ENCODE measurements at places on chromosomes 16 and 17.

DNA sequence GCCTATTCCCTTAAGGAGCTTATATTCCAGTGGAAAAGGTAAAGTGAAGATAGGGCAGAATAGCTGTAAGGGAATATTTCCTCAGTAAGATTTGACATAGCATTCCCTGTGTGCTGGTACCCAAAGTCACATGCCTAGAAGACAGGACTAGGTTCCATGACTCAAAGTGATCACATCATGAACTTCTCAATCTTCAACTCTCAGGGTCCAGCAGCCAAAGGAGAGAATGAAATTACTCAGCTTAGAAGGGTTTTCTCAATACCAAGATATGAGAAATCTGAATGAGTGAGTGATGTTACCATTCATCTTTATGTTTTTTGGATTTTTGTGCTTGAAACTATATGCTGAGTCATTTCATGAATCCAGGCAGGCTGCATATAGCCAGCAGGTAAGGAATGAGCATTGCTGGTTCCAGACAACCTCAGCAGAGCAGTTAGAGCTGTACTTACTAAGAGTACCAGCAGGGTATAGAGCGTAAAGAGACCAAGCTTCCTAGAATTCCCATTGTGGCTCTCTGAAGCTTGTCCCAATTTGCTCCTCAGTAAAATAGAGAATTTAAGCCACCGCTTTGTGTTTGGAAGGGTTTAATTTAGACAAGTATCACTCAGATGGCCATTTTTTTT, 91.1 kb downstream of the ANKFN1 start:
- no peak for DNase-seq

DNA sequence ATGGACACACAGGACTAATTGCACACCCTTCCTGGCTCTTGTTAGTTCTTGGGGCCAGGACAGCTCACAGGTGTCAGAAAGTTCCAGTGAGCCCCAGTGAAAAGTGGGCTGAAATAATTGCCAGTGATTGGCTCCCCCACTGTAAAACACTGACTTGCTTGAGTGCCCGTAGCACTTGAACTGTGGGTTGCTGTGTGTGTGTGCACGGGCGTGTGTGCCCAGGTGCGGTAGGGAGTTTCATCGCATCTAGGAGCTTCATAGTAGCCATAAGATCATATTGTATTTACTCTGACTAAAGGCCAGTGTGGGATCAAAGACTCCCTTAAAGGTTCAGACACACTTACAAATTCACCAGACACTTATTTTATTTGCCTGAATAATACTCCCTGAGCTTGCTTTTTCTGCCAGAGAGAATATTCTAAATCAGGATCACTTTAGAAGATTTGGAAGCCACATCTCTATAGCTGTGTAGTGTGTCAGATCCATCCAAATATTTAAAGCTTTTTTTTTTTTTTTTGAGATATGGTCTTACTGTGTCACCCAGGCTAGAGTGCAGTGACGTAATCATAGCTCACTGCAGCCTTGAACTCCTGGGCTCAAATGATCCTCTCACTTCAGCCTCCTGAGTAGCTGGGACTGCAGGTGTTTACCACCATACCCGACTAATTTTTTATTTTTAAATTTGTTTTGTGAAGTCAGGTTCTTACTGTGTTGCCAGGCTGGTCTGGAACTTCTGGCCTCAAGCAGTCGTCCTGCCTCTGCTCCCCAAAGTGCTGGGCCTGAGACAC, 11.4 kb downstream of the UNK start:
- DNase-seq: no peak

DNA sequence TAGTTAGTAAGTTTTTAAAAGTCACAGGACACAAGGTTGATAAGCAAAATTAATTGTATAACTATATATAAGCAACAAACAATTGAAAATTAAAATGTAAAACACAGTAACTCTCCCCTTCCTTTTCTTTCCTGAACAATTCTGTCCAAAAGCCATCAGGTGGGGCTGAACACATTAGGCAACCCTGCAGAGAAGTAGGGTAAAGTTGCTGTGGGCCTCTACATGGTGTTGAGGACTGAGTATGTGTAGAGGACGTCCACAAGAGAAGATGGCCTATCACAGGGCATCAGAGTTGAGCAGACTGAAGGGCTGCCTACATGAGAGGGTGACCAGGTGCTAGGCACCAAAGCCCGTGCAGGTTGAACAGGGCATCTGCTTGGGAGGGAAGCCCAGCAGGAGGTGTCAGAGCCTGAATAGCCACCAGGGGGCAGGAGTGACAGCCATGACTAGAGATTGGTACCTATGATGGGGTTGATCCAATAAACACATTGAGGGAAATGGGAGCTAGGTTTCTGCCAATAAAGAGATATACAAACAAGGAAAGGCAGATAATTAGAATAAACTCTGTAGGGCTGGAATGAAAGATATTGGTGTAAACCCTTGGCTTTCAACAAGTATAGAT, 415.1 kb downstream of the NPIPA8 start:
- peak; percentile 57 for DNase-seq

GRCh38 chr17:21677126-21677910, 15.0 kb upstream of the KCNJ18 start:
- no peak for DNase-seq

DNA sequence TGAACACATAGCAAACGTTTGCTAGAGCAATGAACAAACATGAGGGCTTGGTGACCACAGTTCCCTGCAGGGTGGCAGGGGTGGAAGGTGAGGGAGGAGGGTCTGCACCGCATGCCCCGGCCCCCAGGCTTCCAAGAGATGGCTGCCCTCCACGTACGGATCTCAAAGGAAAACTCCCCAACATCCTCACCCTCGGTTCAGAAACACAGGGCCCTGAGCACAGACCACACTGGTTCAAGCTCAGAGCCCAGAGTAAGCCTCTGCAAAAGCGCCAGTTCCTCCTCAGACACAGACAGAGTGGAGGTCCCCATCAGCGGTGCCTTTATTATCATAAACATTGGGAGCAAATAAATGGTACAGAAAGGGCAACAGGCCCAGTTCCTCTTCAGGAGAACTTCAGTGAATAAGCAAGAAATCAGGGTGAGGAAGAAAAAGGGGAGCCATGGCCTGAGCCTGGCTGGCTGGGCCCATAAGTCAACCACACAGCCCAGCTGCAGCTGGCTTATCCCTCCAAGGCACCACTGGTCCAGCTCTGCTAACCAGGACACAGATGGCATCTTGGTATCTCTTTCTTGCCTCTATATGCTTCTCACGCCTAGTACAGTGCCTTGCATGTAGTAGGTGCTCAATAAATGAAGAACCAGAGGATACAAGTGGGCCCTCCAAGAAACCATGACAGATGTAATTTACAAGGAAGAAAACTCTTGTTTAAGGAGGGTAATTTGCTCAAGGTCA, 11.0 kb downstream of the MPO start:
- DNase-seq: no peak

GRCh38 chr16:31050280-31051030, 17.1 kb downstream of the STX4 start:
- DNase-seq: no peak

DNA sequence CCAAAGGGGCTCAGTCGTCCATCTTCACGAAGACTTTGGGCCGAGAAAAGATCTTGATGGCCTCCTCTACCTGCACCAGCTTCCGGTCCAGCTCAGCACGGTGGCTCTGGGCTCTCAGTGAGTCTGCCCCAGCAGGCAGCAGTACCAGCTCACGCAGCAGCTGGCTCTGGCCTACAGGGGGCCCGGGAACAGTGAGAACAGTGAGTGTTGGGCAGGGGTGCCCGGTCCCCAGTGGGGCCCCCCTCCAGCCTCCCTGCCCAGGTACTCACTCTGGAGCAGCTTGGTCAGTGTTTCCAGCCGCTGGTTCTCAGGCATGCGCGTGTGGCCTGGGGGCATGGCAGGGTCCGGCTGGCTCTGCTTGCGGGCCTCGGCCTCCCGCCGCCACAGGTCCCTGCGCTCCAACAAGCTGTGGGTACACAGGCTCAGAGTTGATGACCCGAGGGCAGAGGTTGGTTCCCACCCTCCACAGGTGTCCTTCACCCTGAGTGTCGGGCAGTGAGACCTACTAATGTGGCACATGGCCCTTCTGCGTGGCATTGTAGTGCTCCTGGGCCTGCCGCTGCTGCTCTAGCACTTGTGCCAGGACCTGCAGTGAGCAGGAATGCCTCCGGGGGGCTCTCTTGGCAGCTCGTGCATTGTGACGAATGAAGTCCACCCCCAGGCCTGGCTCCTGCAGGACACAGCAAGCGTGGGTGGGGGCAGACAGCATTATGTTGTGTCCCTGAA, 2.6 kb downstream of the PARD6A start:
- DNase-seq: no peak

DNA sequence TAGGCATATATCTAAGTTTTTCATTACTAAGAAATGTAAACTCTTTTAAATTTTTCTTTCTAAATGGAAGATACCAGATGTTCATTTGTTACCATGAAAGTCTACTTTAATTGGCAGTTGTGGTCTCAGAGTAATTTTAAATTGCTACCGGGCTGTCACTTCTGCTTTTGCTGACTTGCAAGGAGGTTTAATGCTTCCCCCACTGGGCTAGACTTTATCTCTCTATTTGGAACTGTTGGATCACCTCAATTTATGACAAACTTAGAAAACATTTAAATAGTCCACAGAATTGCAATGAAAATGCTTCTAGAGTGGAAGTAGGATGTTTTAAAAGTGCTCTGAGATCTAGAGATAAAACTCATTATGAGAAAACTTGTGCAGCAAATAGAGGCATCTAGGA, 479.8 kb upstream of the GOT2 start:
- DNase-seq: no peak

- DNase-seq: peak; percentile 14
Measured at GRCh38 chr17:17114592-17115225, 72.5 kb downstream of the MPRIP start.

- DNase-seq: no peak
Measured at GRCh38 chr17:56521414-56522141, 71.9 kb upstream of the NOG start.

DNA sequence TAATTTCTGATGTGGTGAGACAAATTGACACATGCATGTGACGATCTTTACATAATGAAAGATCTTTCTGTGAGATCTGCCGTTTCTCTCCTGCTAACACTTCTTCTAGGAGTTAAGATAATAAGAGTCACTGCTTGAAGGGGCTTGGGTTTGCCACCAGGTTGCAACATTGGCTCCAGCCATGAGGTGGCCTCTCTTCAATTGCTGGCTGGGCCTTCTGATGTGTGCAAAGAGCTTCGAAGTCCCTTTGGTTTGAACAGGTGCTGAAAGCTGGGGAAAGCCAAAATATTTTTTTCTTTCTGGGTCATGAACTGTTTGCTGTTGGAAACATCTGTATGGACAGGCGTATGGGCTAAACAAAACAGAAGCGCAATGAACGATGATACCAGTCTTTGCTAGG, 204.1 kb upstream of the SALL1 start:
- DNase-seq: no peak

DNA sequence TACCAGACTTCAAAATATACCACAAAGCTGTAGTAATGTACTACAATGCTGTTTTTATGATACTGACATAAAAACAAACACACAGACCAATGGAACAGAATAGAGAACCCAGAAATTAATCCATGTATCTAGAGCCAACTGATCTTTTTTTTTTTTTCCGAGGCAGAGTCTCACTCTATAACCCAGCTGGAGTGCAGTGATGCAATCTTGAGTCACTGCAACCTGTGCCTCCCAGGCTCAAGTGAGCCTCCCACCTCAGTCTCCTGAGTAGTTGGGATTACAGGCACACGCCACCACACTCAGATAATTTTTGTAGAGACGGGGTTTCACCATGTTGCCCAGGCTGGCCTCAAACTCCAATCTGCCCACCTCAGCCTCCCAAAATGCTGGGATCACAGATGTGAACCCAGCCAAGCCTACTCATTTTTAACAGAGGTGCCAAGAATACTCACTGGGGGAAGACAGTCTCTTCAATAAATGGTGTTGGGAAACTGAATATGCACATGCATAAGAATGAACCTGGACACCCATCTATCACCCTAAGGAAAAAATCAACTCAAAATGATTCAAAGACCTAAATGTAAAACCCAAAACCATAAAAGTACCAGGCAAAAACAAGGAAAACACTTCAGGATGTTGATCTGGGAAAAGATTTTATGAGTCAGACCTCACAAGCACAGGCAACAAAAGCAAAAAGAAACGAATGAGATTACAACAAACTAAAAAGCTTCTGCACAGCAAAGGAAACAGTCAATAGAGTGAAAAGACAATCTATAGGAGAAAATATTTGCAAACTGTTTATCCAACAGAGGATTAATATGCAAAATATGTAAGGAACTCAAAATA, 63.1 kb downstream of the STX8 start:
- no peak for DNase-seq

DNA sequence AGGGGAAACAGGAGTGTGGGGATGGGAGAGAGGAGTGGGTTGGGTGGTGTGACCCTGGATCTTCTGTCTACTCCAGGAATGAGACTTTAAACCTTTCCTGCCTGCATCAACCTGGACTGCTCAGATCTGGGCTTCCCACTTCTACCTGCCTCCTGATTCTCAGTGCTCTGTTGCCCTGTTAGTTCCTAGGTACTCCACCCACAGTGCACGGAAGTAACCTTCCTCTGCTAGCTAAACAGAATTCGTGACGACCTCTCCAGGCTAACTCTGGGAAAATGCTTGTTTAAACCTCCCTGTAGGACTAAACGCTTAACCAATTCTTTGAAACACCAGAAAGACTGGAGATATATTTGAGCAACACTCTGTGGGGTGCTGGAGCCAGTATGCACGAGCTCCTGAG, 83.4 kb upstream of the CLEC3A start:
- no peak for DNase-seq

DNA sequence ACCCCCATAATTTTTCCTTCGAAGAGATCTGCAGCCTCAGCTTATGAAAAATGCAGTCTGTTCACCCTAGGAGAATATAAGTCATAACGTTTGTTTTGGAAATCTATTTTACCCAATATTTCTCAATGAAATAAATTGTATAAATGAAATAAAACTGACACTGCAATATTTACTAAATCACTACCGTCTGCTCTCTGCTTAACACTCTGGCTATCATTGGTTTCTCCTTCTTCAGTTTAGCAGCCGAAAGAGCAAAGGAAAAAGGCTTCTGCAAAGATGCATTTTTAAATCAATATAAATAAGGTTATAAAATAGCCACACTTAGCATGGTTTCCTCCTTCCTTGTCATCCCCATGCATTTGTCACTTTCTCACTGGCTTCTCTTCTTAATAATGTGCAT, 148.2 kb downstream of the SNX11 start:
- DNase-seq: no peak

- DNase-seq: no peak
Measured at GRCh38 chr17:43868226-43868994, 21.4 kb downstream of the CD300LG start.

DNA sequence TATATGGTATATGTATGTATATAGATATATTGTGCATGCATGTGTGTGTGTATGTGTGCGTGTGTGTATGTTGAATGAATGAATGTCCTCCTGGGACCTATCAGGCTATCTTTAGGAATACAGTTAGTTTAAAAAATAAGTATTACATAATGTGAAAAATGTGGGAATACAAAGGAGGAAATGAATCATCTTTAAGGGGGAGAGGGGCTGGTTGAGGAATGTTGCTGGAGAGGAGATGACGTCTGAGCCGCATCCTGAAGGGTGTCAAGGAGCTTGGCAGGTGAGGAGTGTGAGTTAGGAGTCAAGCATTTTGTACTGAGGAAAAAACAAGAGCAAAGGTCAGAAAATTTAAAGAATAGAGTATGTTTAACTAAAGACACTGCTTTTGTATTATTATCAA, 62.4 kb upstream of the NLK start:
- no peak for DNase-seq

GRCh38 chr16:51388516-51388951, 237.5 kb upstream of the SALL1 start:
- DNase-seq: no peak

- DNase-seq: no peak
Measured at GRCh38 chr17:10036511-10037061, 131.5 kb upstream of the RCVRN start.

GRCh38 chr17:74686761-74687160, 26.0 kb downstream of the CD300LF start:
- no peak for DNase-seq
